ENCODE measurements at places on chromosomes 6 and 20.

DNA sequence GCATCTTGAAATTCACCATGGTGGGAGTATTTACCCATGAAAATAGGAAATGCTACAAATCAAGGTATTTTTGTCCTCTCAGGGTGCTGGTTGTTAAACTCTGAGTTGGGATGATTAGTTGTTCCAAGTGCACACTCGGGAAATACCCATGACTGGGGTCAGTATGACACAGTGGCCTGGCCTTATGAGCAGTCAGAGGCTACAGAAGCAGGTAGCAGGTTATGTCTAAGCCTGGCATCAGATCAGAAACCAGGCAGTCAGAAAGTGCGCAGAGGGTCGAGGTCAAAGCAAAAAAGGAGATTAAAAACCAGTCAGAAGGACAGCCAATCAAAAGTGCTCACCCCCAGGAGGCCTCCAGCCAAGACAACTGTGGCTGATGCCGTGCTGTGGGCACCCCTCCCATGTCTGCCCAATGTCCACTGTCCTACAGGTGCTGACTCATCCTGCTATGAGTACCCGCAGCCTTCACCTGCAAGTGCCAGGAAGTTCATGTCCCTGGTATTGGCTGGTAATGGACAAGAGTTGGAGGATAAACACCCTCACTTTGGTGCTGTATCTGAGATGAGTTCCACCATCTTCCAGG, 117.4 kb upstream of the SLC24A3 start:
- no peak for DNase-seq

DNA sequence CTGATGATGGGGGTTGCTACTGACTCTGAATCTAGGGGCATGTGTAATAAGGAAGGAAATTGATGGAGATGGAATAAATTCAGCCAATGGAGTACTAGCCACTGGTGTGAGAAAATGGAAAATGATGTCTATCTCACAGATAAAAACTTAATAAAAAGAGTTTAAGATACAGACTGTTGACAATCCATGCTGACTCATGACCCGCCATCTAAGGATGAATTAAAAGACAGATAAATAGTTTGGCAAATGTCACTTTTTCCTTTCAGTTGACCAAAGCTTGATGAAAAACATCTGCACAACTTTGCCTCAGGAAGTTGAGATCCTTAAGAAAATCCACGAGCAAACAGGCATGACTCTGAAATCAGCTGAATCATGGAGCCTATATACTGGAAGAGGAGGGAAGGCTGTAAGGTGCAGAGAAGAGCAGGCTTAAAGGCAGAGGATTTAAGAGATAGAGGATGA, 82.6 kb upstream of the BMP5 start:
- no peak for DNase-seq

GRCh38 chr6:156866220-156867015, 89.2 kb downstream of the ARID1B start:
- DNase-seq = no peak

DNA sequence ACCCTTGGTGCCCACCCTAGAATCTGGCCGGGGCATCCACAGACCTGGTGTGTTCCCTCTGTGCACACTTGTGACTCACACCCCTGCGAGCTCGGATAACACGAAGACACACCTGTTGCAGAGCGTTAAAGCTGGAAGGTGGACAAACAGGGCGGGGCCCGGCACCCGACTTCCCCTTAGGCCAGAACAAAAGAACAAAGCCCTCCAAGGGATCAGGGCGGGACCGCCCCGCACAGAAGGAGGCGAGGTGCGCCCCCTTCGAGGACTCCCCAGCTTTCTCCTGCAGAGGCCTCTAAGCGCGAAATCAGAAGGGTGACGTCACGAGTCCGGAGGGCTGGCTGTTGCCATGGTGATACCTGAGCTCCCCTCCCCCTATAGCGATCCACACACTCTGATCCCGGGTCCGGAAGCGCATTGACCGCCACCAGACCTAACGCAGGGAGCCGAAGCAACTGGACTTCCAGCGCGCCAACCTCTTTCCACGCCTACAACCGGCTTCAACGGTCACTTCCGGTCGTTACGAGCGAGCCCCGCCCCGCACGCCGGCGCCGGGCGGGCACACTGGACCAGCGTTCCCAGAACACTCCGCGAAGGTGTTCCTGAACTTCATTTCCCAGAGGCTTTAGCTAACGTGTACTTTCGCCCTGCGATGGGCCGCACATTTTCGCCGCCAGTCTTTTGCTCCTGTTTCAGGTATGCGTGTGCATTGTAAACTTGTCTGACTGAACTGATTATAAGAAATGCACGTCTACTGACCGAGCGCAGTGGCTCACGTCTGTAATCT, at the start of gene ZNF184:
ZNF184 (minus strand) TSS at position 489 of the 784 bp plus-strand sequence. CDS start 811 bp downstream, outside the sequence.
- peak; percentile 70 for DNase-seq

DNA sequence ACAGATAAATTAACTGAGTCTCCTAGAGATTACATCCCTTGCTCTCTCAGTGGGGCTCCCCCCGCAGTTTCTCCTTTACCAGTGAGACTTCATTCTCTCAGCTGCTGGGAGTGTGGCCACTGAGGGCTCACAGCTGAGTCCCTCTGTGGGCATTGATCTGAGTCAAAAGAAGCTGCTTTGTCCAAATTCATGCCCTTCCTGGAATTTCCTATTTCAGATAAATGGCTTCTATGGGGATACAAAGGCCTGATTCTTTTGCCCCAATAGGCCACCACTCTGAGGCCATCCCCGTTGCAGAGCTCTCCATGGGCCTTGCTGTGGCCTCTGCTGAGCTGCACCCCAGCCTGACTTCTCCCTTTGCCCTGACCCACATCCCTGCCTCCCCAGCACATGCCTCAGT, 10.0 kb downstream of the CST5 start:
- DNase-seq = no peak
